ENCODE measurements at places on chromosomes 5 and 9. TPM values are rescaled to one million over a fixed set of nuclear protein-coding genes. Genes with fewer than 3 reads are reported as not detected.

- no peak for DNase-seq
Measured at GRCh38 chr9:134189145-134189469, 24.7 kb upstream of the RNU6ATAC start.

GRCh38 chr9:87107072-87107471, 159.8 kb upstream of the GAS1 start:
- DNase-seq: no peak

Gene FAM200C
- 2.9 TPM for total RNA-seq

Gene OTULINL
- 26.9 TPM for total RNA-seq

GRCh38 chr5:177959315-177959714, 36.7 kb downstream of the PROP1 start:
- DNase-seq: no peak

DNA sequence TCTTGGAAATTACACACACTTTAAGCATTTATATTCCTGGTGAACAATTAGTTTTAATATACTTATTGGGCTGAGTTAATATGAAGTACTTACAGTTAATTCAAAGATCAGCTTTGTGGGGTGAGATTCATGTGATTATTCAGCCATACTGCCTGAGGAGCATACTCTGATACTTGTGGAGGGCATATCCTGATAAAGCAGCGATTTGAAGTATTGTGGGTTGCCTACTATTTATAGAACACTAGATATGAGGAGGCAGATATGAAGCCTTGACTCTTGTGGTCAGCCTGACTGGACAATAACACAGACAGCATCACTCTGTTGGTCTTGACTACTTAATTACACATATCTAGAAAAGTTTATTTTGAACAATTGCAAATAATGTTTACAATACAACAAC, 27.0 kb upstream of the AGGF1 start:
- no peak for DNase-seq

GRCh38 chr5:138981131-138981530, 106.0 kb upstream of the LRRTM2 start:
- no peak for DNase-seq
